NCI-H1105 (cell line): ENCODE measurements at places on chromosomes 7 and 10.
A peak's percentile ranks its signal among the peaks of the same experiment; 100 is the strongest.

DNA sequence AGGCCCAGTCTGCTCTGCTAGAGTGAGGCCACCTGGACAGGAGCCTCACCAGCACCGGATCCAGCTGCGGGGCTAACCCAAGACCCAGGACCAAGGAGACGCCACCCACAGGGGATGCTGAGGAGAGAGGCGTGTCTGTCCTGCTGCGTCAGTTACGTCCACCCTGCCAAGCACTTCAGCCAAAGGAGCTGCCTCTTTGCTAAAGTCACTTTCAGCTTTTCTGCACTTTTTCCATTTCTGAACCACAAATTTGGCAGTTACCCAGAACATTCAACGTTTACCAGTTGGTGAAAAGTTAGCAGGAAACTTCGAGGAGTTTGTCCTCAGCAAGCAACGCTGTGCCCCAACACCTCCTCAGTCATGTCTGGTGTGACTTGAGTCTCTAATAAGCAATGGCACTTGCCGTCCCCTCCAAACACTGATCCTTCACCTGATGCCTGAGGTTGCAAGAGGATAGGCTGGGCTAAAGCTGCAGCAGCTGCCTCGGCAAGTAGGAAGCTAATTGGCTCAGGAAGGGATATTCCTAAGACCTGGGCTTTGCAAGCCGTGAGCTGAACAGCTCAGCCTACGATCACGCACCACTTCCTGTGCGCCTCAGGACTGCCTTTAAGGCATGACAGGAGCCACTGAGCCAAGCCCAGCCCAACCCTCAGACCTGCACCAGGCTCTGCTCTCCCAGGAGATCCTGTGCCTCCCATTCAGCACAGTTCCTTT lies 40.1 kb downstream of the KCNH2 start:
- DNase-seq, result no peak

GRCh38 chr7:108071551-108071950 lies 58.6 kb downstream of the LAMB4 start:
- DNase-seq, result peak; percentile 45

- no peak for DNase-seq
These were observed 4.2 kb upstream of the UPP1 start for GRCh38 chr7:48084727-48085432.

GRCh38 chr10:35639021-35639727 lies 2.9 kb downstream of the FZD8 start:
- DNase-seq, result no peak

GRCh38 chr7:129466796-129467195 lies 32.6 kb downstream of the STRIP2 start:
- no peak for DNase-seq

GRCh38 chr7:41161041-41161587 lies 541.8 kb downstream of the INHBA start:
- no peak for DNase-seq

DNA sequence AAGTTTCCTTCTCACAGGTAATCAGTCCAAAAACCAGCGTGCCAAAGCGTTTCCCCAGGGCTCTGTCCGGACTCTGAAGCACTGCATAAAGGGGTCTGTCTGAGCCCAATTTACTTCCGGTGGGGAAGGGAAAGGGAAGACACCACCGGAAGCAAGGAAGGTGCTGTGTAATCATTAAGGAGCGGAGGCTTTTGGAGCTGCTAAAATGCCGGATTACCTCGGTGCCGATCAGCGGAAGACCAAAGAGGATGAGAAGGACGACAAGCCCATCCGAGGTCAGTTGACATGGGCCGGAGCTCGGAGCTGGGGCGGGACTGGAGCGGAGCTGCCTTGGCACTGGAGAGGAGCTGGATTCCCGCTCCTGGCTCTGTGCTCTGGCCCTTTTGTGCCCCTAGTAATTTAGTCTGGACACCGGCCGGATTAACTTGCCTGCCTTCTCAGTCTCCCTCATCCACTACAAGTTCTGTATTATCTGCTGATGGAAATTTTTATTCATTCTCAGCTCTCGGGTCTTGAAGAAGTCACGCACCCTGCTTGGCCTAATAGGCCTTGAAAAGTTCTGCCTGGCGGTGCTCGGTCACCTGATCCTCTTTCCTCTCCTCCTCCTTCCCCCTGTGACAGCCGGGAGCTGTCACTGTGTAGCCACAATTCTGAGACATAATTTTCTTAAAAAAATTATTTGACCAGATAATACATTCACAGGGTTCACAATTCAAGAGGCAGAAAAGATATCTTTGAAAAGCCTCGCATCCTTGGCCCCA lies at the start of gene PSMC2:
PSMC2 (plus strand) TSS at position 137 of the 761 bp plus-strand sequence; CDS start at position 206, 69 bp downstream.
- peak; percentile 86 for DNase-seq

- no peak for DNase-seq
These were observed 284.9 kb upstream of the SEMA3D start for GRCh38 chr7:85471740-85472139.

DNA sequence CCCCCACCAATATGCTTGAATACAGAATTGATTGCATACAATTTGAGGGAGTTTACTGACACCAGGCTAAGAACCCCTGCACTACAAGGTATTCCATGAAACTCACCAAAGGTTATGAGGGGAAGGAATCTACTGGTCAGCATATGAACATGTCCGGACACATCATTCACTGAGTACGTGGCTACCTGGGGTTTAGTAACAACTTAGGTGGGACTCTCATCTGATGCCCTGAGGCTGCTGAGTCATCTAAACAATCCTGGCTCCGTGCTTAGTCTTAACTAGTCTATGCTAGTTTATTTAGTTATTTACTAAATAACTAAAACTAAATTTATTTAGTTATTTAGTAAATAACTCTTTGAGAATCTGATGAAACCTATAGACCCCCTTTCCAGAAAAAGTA lies 11.3 kb downstream of the PI4K2A start:
- DNase-seq, result no peak

DNA sequence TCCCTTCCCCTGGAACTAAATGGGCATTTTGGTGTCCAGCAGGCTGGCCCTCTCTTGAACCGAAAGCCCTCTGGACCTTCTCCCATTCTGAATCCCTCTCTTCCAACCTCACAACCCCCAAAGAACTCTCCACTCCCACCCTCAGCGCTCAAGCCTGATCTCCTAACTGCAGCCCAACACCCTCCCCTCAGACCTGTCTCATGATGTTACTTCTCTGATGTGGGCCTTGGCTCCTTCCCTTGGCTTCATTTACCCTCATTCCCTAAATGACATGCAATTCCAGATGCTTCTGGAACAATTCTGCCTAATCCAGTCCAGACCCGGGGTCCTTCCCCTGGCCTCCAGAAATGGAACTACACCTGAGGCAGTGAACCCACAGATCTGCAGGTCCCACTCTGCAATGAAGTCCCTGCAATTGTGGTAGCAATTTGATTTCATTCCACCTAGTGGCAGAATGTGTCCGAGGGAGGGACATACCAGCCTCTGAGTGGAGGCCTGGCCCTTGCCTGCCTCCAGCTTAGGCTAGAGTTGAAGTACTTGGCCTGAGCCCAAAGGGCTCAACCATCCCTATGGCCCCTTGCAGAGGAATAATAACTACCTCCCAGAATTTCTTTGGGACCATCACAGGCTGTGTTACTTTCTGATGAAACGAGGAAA lies 4.1 kb upstream of the CEP41 start:
- no peak for DNase-seq

GRCh38 chr10:67492317-67493019 lies 203.5 kb downstream of the CTNNA3 start:
- no peak for DNase-seq

DNA sequence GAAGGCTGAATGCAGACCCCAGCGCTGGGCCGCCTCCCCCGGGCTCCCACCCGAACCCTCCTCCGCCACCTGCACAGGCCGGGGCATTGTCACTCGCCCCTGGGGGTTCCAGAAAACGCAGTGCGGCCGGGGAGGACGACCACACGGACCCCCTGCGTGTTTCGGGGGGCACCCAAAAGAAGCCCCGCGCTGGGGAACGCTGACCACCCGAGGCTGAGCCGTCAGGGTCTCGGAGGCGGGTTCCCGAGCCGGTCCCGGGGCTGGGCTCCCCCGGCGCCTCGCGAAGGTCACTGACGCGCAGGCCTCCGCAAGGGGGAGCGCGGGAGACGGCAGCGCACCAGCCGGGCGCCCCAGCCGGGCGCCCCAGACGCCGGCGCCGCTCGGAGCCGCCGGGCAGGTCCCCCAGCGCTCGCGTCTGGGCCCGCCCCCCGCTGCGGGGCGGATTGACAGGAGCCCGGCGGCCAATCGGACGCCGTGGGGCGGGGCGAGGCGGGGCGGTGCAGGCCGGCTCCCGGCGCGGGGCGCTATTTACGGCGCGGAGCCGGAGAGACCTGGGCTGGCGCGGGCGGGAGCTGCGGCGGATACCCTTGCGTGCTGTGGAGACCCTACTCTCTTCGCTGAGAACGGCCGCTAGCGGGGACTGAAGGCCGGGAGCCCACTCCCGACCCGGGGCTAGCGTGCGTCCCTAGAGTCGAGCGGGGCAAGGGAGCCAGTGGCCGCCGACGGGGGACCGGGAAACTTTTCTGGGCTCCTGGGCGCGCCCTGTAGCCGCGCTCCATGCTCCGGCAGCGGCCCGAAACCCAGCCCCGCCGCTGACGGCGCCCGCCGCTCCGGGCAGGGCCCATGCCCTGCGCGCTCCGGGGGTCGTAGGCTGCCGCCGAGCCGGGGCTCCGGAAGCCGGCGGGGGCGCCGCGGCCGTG lies at the start of gene BAMBI:
BAMBI (plus strand) TSS at position 554 of the 920 bp plus-strand sequence. CDS start 377 bp downstream, outside the sequence.
- DNase-seq, result peak; percentile 43

DNA sequence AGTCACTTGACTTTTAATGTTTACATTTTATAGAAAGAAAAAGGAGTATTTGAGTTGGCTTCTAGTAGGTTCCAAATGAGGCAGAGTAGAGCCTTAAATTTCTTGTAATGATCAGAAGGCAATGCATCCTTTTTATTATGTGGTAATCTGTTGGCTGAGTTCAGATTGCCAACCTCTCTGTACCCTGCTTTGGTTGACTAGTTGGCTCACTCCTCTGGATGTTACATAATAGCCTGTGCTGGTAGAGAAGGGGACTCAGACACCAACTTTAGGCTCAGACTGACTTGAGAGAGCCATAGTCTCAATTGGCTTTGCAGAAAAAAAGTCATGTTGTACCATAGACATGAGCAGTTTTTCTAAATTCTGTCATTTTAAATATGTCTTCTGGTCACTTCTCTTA lies 46.8 kb upstream of the GLCCI1 start:
- no peak for DNase-seq

GRCh38 chr7:150385302-150385723 lies 6.2 kb downstream of the ZNF775 start:
- DNase-seq, result no peak

- no peak for DNase-seq
These were observed 472.0 kb downstream of the RPS24 start for GRCh38 chr10:78505657-78506056.

GRCh38 chr7:132103718-132104117 lies 472.6 kb downstream of the PLXNA4 start:
- no peak for DNase-seq

- DNase-seq, result no peak
These were observed 64.8 kb downstream of the C10orf143 start for GRCh38 chr10:130045801-130046321.

GRCh38 chr10:77459905-77460304 lies 177.7 kb downstream of the KCNMA1 start:
- no peak for DNase-seq

DNA sequence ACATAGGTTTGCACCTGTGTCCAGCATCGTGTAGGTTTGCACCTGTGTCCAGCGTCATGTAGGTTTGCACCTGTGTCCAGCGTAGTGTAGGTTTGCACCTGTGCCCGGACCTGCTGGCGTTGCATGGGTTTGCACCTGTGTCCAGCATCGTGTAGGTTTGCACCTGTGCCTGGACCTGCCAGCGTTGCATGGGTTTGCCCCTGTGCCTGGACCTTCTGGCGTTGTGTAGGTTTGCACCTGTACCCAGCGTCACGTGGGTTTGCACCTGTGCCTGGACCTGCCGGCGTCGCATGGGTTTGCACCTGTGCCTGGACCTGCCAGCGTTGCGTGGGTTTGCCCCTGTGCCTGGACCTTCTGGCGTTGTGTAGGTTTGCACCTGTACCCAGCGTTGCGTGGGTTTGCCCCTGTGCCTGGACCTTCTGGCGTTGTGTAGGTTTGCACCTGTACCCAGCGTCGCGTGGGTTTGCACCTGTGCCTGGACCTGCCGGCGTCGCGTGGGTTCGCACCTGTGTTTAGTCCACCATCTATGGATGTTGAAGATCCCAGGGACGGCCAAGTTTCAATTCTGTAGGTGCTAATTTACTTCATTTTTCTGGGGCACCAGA lies 158.0 kb downstream of the WDR37 start:
- no peak for DNase-seq
